RPMI7951 (cell line): ENCODE measurements at places on chromosomes 11 and 22. TPM values are rescaled to one million over a fixed set of nuclear protein-coding genes. Genes with fewer than 3 reads are reported as not detected.
A peak's percentile ranks its signal among the peaks of the same experiment; 100 is the strongest.

Gene ARHGAP20
- under 0.01 and 0.24 TPM in 2 replicates for total RNA-seq

DNA sequence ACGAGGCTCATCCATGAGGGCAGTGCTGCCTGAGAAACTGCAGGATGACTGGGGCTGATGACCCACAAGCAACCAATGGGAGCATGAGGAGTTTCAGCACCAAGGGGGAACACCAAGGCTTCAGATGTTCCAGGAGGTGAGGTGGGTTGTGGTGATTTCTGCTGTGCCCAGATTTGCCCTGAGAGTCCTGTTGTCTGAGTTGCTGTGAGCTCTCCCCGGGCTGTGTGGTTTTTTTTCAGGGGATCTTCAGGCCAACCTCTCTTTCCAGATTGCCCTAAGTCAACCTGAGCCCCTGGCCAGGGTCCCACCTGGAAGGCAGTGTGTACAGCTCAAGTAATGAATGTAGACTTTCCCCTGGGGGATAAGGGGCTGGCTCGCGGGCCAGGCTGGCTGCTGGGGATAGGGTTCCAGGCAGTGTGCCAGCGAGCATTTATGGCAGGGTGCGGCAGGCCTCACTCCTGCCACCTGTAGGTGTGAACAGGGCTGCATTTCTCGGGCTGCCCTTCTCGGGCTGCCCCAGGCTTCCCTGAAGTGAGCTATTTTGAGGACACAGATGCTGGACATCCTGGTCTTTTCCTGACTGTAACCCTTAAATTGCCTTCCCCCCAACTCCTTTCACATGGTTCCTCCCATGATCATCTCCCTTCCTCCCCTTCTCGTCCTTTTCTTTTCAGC is 9.8 kb downstream of the SLC22A6 start:
- DNase-seq: peak; percentile 14

DNA sequence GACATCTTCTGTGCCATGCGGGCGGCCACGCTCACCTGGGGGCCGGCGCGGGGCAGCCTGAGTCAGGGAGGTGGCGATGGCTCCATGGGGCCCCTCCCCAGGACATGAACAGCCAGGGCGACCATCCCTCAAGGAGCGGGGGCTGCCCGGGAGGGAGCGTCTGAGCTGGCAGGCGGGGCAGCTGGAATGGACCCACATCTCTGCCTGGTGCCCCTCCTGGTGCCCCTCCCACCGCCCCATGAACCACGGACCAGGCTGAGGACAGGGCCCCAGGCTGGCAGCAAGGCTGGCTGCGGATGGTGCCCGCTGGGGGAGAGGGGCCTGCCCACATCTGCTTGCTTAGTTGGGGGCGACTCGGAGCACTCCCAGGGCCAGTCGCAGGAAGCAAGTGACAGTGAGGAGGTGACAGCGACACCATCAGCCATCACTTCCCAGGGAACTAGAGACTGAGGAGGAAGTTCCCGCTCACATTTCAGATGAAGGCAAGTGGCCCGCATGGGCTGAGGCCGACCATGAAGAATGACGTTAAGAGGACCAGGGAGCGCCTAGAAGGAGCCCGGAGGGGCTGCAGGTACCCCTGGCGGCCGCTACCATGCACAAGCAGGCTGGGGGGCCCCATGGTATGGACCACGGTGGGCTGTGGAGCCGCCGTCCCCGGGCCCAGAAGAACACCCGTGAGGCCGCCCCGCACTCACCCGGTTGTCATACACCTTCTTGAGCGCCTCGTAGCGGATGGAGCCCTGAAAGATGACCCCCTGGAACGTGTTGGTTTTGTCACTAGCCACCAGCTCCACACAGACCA is 37.3 kb downstream of the KIAA0930 start:
- DNase-seq: no peak

Gene RAB1B
- 146 and 161 TPM in 2 replicates for total RNA-seq

Gene OR5F1
- total RNA-seq: not detected in 2 replicates

Gene FOXR1
- total RNA-seq: not detected in 2 replicates

Gene GAB4
- total RNA-seq: not detected in 2 replicates

GRCh38 chr11:60699936-60700335 is 524 bp downstream of the MS4A8 start:
- DNase-seq: no peak

Gene USH1C
- total RNA-seq: not detected in 2 replicates

Gene SCGB1C1
- not detected in 2 replicates for total RNA-seq

- no peak for DNase-seq
Observed at GRCh38 chr11:5967708-5968107, 586 bp downstream of the OR56A5 start.

DNA sequence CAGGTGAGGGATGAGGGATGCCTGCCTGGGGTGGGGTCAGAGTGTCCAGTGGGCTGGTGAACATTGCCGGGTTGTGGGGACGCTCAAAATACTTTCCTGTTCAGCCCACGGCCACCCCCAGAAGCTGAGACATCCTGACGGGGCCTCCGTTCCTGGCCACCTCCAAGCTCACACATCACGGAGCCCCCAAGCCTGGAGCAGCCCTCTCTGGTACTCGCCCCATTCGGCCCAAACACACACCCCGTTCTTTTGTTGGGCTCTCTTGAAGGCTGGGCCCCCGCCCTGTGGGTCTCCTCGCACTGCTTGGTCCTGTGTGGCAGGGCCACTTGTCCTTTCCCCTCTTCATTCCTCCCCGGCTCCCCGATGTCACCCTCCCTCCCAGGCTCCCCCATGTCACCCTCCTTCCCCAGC is 442.6 kb downstream of the TBC1D22A start:
- DNase-seq: no peak

- no peak for DNase-seq
Observed at GRCh38 chr11:74678041-74678440, 53.2 kb downstream of the CHRDL2 start.

- no peak for DNase-seq
Observed at GRCh38 chr11:134615041-134615615, 203.1 kb upstream of the B3GAT1 start.

GRCh38 chr22:46158283-46158682 is 8.0 kb downstream of the PPARA start:
- no peak for DNase-seq

Gene MMP13
- 0.12 TPM in 1 of 2 replicates, not detected in the other for total RNA-seq

GRCh38 chr11:45993531-45994001 is 71.1 kb downstream of the LARGE2 start:
- no peak for DNase-seq

DNA sequence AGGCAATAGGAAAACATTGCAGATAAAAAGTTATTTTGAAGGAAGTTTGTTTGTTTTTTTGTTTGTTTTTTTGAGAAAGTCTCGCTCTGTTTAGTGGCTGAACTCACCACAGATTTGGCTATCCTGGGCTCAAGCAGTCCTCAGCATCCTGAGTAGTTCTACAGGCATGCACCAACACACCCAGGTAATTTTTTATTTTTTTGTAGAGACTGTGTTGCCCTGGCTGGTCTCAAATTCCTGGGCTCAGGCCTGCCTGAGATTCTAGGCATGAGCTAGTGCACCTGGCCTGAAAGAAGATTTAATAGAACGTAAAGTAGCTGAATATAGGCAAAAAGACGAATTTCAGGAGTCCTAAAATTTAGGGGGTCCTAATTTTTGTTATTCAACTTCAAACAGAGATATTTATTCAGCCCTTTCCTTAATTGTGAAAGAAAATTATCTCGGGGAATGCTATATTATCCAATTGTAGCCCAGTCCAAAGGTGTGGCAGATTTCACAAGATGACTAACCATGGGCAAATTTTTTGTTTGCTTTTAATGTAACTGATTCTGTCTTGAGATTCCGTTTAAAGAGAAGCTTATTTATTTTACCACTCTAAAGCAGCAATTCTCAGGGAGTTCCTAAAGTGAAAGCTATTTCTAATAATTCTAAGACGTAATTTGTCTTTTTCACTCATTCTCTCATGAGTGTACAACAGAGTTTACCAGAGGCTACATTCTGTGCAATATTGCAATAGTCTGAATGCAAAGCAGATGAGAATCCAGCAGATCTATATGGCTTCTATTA is 940 bp downstream of the IL18 start:
- DNase-seq: no peak

Gene RFPL2
- not detected in 2 replicates for total RNA-seq

- no peak for DNase-seq
Observed at GRCh38 chr22:32994041-32994830, 63.9 kb downstream of the SYN3 start.

Gene MMP27
- total RNA-seq: not detected in 2 replicates

DNA sequence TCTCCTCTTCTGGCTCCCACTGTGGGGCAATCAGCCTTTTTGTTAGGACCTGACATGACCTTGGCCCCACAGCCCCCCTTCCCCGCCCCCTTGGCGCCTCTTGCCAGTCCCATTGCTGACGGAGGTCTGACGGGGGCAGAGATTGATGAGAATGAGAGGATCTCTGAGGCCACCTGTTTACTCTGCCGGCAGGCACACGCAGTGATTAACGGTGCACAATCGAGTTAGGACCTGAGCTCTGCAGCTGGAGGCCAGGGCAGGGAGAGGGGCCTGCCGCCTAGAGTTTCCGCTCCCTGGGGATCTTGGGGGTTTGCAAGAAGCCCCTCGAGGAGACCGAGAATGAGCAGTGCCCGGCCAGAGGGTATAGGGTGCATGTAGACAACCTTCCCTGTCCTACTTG is 6.8 kb upstream of the CHRM1 start:
- no peak for DNase-seq

DNA sequence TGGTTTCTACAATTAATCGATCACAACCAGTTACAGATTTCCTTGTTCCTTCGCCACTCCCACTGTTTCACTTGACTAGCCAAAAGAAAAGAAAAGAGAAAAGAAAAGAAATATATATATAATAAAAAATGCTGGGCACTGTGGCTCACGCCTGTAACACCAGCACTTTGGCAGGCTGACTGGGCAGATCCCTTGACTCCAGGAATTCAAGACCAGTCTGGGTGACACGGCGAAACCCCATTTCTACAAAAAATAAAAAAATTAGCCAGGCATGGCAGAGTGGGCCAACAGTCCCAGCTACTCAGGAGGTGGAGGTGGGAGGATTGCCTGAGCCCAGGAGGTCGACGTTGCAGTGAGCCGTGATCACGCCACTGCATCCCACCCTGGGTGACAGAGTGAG is 83.8 kb downstream of the NAT10 start:
- DNase-seq: no peak

Gene GVQW3
- 2.5 and 3.6 TPM in 2 replicates for total RNA-seq

Gene NTM
- total RNA-seq: 38.7 and 47.8 TPM in 2 replicates
